ENCODE measurements at places on chromosomes 3 and 15.

DNA sequence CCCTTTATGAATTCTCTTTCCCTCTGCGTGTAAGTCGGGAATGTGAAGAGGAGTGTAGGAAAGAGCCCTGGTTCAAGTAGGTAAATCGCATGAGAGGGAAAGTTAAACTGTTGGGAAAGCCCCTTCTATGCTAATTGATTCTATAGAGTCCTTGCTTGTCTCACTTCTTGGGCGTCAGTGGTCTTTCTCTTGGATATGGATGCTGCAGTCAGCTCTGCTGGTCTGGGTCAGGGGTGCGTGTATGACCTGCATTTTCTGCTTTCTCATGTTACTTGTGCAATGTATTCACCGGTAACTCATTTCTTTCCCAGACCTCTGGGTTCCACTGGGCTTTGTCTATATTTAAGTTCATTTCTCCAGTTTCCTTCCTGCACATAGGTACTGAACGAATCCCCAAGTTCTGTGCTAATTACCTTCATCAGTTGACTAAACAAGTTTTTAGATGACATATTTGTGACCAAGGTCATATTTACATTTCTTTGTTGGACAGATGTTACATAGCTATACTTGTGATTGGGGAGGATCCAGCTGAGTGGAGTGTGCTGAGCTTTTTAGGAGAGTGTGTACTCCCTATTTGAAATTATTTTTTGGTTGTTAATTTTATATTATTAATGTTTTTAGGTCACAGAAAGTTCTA is 1.4 kb downstream of the SETD5 start:
- DNase-seq = no peak

- no peak for DNase-seq
Measured at GRCh38 chr3:123138839-123139444, 62.8 kb upstream of the SEC22A start.

DNA sequence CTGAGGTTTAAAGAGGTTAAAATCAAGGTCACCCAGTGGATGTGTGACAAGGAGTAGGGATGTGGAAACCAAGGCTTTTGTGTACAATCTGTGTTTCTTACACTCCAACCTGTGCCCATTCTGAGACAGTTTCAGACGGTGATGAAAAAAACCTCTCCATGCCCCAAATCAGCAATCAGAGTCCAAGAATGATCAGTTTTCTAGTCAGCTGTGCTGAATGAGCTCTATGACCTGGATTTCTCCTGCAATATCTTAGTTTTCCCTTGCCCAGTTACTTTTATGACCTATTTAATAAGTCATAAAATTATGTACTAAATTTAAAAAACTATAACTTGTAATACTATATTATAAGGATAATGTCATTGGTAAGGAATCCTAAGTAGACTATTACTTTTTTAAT is 37.5 kb upstream of the CBLB start:
- DNase-seq = no peak

DNA sequence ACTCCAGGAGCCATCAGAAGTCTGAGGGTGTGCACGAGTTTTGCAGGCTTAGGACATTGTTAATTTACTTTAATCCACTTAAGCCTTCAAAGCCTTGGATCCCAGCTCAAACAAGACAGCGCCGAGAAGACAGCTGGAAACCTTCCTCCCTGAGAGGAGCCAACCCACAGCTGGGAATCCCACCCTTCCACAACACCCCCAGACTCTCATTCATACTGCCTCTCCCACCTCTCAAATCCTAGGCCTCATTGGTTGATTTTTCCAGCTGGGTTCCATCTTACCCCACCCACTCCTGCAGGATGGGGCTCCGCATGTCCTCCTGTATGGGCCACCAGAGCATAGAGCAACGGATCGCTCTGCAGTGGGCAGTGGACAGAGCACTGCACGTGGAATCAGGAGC is 80.4 kb downstream of the SEMA5B start:
- no peak for DNase-seq

Measured in retinal pigment epithelial cell (primary cell).